ENCODE measurements at places on chromosomes 5 and 9.

DNA sequence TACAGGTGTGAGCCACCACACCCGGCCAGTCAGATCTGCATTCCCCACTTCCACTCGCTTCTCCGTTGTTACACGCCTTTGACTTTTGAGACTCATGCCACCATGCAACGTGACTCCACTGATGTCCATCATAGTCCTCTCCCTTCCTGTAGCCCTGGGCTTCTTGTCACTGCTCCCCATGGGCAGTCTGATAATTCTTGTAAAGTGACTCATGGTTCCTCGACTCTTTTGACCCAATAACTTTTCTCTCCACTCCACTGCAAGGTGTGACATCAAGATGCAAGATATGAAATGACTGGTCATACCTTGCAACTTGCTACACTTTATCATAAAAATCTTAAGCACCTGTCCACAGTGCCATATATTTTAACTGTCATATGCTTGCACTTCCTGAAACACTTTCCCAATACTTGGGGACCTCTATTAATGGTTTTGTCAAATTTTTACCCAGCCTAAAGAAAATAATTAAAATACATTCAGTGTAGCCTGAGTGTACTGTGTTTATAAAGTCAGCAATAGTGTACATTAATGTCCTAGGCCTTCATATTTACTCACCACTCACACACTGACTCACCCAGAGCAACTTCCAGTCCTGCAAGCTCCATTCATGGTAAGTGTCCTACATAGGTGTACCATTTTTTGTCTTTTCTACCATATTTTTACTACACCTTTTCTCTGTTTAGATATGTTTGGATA, 18.6 kb upstream of the ANKRD18A start:
- no peak for DNase-seq

DNA sequence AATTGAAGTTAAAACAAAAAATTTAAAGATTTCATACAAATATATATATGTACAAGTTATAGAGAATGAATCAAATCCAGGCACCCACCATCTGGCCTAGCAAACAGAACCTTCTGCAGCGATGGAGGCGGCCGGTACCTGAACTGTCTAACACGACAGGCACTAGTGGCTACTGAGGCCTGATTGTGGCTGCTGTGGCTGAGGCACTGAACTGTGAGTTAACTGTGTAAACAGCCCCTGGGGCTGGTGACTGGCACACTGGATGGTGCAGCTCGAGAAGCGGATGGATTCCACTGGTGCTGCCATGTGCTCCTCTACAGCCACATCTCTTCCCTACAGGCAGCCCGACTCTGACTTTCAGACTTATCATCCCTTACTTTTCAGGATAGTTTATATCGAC, 82.4 kb downstream of the RAPGEF1 start:
- no peak for DNase-seq

- no peak for DNase-seq
Measured at GRCh38 chr5:43227655-43228054, 35.6 kb downstream of the NIM1K start.

DNA sequence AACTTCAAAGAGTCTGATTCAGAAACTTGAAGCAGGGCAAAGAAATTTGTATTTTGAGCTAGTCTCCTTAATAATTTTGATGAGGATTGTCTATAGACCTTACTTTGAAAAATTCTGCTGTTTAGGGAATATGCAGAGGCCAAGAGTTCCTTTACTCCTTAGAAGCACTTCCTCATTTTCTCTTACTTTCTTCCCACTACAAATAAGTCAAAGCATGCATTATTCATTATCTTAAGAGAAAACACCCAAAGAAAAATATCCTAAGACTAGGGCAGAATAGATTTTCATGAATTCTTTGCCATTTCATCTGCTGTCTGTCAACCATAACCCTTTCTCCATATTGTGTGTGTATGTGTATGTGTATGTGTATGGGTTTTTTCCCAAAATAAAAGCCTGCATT, 307.9 kb downstream of the KCTD16 start:
- no peak for DNase-seq

DNA sequence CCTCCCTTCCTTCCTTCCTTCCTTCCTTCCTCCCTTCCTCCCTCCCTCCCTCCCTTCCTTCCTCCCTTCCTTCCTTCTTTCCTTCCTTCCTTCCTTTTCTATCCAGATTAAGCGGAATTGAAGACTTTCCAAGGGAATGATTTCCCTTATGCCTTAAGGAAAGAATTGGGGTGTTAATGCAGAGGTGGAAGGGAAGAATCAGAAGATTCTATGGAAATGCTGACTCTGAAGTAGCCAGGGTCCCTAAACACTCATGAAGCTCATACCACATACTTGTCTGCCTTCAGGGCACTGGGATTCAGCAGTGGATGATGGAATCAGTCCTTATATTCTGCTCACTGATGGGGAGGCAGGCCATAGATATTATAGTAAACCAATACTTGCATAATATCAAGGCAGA, 48.2 kb downstream of the TNC start:
- DNase-seq = no peak

DNA sequence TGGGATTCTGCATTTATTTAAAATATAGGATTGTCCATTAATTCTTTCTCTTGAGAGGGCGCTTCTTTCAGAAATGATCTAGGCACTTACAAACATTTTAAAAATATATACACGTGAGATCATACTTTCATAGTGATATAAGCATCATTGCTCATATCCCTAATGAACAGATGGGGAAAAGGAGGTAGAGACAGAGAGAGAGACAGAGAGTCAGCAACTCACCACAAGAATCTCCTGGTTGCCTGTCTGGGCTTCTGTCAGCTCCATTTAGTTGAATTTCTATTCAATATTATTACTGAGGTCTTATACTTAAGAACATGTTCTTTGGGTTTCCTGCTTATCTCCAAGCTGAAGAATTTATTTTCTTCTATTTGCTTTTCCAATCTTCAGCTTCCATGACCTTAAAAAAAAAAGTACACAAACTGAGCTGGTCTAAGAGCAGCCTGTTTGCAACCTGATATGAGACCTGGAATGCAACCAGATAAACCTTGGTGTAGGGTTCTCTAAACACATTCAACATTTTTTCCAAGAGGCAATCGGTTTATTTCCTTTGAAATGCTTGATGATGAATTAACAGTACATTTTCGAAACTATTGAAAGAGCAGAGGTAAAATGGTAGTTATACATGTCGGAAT, 51.6 kb upstream of the LIFR start:
- DNase-seq = no peak

- DNase-seq = no peak
Measured at GRCh38 chr5:149260761-149261160, 10.9 kb upstream of the AFAP1L1 start.

DNA sequence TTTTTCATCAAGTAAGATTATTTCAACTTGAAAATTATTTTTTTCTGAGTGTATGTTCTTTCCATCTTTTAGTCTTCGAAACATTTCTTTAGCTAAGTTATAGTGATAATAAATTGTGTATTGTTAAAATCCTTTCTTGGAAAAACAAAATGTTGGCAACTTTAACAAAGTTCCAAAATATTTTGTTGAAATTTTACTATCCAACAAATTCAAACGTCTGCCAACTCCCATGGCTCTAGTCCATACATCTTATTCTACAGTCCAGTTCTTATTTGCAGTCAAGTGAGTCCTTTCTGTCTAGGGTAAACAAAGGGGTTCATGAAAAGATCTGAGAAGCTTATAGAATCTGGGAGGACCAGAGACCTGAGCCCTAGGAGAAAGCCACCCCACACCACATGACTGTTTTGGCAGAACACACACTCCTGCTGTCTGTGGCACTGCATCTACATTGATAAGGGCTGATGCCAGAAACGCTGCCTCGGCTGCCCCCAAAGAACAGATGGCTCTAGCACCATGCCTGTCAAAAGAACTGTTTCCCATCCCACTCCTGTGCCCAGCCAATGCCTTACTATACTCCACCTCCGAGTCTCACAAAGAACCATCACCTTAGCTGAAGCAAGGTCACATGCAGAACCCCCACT, 47.5 kb downstream of the FEM1C start:
- DNase-seq = no peak

- no peak for DNase-seq
Measured at GRCh38 chr5:155728146-155728856, 598.7 kb upstream of the SGCD start.

DNA sequence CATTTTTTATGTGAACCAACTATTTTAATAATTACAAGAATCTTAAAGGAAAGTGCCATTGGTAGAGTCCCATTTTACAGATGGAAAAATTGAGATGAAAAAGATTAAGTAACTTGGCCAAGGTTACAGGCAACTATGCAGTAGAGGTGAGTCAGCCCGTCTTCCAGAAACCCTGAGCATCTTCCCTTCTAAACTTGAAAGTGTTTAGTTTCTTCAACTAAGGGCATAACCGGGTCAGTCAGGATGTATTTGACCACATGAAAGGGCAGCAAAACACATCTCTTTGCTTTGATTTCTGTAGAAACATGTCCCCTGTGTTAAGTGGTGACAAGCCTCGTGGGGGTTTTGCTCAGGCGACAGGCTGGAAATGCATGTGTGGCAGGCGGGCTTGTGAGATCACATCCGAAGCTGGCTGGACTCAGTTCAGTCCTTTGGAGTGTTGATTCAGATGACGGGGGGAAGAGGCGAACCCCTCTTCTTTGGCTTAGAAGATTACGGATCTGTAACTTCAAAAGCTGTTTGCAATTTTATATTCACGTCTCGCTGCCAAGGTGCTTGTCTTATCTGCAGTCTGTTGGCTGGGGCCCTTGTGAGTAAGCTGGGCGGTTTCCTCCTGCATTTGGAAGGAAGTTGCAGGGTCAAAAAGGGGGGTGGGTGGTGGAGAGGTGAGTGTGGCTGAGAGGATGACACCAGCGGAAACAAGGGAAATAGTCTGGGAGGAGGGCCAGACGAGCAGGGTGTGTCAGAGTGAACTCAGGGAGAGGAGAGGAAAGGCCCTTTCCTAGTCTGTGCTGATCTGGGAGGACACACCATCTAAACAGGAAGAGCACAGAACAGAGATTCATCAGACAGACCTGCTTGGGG, 78.9 kb upstream of the RPS23 start:
- peak; percentile 64 for DNase-seq

DNA sequence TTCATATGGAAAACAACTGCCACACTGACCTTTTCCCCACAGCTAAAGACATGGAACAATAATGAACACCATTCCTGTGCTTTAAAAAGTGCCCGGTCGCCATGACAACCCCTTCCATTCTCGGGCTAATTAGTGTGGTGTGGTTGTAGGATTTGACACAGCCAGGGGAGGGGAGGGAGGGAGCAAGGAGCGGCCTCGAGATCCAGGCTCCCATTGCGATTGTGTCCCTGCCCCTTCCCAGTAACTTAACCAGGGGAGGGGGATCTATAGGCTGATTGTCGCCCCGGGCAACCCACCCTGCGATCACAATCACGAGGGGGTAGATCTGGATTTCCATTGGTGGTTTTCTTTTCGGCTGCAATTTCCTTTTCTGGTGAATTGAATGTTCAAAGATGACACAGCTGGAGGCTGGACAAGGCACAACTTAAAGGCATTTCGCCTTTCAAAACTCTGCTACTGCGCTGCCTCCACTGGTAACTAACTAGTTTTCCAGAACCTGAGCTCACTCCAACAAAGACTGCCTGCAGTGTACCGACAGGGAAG, 96.7 kb upstream of the RETREG1 start:
- no peak for DNase-seq

GRCh38 chr9:105065098-105066088, 137.4 kb upstream of the ABCA1 start:
- DNase-seq = no peak

DNA sequence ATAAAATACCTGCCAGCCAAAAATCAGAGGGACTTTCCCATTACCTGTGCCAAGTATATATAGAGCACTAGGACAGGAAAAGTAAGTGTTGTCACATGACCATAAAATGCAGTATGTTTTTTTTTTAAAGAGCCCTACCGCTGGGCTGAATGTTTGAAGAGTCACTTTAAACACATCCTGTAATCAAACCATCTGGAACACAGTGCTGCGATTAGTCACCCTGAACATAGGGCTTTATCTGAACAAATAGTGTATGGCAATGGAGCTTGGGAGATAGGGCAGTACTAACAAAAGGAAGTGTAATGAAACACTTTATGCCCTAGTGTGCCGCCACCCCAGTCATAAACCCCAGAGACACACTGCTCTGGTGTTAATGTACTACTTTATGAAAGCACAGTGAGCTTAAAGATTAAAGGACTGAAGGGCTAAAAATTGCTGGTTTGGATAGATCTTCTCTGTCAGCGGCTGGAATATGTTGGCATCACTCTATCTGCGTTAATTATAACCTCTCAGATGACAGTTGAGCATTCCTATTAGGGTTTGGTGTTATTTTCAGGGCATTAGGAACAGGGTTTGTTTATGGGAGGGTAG, 90.4 kb downstream of the ZNF608 start:
- no peak for DNase-seq

DNA sequence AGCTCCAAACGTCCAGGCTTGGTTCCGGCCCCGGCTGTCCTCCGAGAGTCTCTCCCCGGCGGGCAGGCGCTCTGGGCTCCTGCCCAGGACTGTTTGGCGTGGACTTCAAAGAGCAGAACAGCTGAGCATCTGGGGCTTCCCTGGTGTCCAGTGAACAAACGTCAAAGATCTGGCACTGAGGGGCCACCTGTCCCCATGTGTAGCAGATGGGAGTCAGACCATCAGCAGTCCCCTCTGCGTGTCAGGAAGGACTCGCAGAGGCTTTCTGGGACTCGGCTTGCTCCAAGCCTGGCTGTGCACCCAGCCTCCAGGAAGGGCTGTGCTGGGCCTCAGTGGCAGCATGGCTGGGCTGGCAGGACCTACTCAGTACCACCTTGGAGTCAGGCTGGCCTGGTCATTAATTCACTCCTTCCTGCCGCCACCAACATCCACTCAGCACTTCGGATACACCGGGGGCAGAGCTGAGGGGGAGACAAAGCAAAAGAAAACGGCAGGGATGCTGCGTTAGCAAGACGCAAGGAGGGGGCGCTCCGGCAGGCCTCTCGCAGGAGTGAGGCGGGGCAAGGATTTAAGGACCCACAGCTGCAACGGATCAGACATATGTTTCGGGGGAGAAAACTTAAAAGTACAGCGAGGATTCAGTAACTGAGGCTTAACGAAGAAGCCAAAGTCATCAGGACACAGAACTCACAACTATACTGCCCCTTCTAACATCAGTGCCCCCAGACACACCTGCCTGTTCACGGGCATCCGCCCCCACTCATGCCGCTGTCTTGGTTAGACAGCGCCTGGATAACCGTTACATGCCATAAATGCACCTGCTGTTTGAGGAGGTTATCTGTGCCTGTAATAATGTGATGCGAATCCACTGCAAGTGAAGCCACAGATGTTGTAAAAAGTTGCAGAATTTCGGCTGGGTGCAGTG, 164.5 kb upstream of the PHYKPL start:
- DNase-seq = no peak

GRCh38 chr5:77133061-77133758, 46.1 kb upstream of the ZBED3 start:
- DNase-seq = no peak

DNA sequence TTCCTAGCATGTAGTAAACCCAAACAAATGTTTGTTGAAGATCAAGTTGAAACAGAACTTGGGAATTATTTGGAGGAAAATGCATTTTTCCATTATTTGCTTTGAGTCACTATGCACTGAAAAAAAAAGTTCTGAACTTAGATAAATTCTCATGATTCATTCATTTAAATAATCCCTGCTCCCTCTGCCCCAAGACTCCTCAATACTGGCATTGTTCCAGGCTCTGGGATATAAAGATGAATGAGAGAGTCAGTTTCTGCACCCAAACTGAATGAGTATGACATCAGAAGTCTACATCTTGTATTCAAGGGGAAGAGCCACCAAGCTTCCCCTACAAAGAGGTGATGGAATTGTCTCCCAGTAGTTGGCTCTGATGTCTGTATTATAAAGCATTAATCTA, 123.9 kb downstream of the SEC61B start:
- no peak for DNase-seq

All from stimulated activated CD4-positive, alpha-beta T cell treated with anti-CD3 and anti-CD28 coated beads, Interleukin-4, amount 100 ng/mL, for 48 hours (primary cell).